ENCODE measurements at places on chromosomes 3 and 15. TPM values are rescaled to one million over a fixed set of nuclear protein-coding genes. Genes with fewer than 3 reads are reported as not detected.

- DNase-seq, result no peak
Measured at GRCh38 chr15:38587214-38587613, 22.6 kb upstream of the RASGRP1 start.

GRCh38 chr15:62474771-62475124 lies 309.7 kb upstream of the C2CD4B start:
- no peak for DNase-seq

DNA sequence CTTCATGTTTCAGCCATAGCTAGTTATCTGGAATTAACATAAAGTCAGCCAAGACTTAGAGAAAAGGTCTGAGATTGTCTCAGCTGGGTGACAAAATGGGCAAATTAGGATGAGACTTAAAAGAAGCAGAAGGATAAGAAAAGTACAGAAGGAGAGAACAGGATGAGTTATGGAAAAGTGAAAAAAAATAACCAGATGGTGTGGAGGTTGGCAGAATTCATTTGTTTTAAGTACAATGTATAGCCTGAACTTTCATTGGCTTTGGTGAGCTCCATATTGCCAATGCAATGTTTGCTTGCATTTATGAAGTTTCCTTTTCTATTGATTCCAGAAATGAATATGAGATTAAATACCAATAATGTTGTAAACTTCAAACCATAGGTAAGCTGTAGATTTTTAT lies 447.2 kb upstream of the DPH6 start:
- no peak for DNase-seq

DNA sequence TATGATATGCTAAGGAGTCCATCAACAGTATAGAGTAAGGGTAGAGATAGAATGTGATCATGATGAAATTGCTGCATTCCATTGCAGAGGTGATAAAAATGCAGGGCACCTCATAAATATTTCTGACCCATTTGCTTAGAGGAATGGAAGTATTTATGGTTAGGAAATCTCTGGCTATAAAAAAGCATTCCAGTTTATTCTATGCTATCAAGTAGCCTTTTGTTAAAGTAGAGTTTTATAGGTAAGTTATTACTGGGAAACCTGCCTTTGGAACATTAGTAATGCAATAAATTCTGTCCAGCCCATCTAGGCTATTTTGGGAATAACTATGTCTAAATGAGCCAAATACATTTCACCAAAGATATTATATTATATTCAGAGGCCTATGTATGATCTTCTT lies 19.8 kb upstream of the STRIT1 start:
- DNase-seq, result no peak

- no peak for DNase-seq
Measured at GRCh38 chr3:15359677-15360397, 27.5 kb upstream of the SH3BP5 start.

REC114 gene
- 0.09 TPM for total RNA-seq

LARP6 gene
- 6.3 TPM for total RNA-seq

CD200R1 gene
- 7.8 TPM for total RNA-seq

MORC1 gene
- total RNA-seq, result 0.05 TPM

TMEM207 gene
- not detected for total RNA-seq

SH2D7 gene
- total RNA-seq, result 0.05 TPM
